ENCODE measurements at places on chromosomes 13 and 19.
A peak's percentile ranks its signal among the peaks of the same experiment; 100 is the strongest.

GRCh38 chr13:39433651-39434050, 169.3 kb downstream of the LHFPL6 start:
- no peaks in the 10 kb centered on the region for H3K36me3 ChIP-seq
- H3K27ac ChIP-seq: no peak overlapping the region
- DNase-seq: no peak
- H3K4me1 ChIP-seq: no peaks in the 10 kb centered on the region
- H3K27me3 ChIP-seq: no peaks in the 10 kb centered on the region

GRCh38 chr19:44525721-44526430, 3.6 kb downstream of the CEACAM20 start:
- H3K36me3 ChIP-seq: no peaks in the 10 kb centered on the region
- DNase-seq: no peak
- no peak overlapping the region for H3K4me3 ChIP-seq
- H3K27me3 ChIP-seq: no peaks in the 10 kb centered on the region
- no peaks in the 10 kb centered on the region for H3K4me1 ChIP-seq

DNA sequence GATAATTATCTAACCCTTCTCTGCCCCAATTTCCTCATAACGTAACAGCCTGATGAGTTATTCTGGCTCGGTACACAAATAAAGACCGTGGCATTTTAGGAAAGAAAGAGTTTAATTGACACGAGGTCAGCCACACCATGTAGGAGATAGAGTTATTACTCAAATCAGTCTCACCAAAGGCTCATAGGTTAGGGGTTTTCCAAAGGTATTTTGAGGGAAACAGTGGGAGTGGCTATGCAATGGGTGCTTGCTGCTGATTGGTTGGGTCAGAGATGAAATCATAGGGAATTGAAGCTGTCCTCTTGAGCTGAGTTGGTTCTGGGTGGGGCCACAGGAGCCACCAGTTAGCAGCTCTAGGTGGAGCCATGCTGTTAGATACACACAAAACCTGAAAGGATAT, 137.5 kb downstream of the FREM2 start:
- no peak overlapping the region for H3K27ac ChIP-seq
- no peak overlapping the region for H3K4me3 ChIP-seq
- H3K36me3 ChIP-seq: no peaks in the 10 kb centered on the region
- no peak for DNase-seq

GRCh38 chr13:27842571-27842970, 50.3 kb downstream of the GSX1 start:
- H3K27ac ChIP-seq: no peak overlapping the region
- no peak overlapping the region for H3K4me3 ChIP-seq
- DNase-seq: no peak
- H3K36me3 ChIP-seq: no peaks in the 10 kb centered on the region
- H3K4me1 ChIP-seq: no peaks in the 10 kb centered on the region

DNA sequence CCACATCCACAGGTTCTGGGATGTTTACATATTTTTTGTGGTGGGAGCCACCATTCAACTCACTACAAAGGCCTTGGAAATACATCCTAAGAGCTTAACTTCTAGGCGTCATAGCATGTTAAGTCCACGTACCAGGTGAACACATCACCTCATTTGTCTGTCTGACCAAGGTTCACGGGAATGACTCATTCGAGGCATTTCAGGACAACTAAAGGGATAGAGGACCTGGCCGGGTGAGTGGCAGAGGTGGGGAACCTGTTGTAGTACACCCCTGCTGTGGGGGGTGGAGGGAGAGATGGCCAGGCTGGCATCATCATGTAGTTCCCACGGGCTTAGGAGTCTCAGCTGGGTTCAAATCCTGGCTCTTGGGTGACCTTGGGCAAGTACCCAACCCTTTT, 51.5 kb downstream of the BICRA start:
- H3K4me3 ChIP-seq: no peak overlapping the region
- no peaks in the 10 kb centered on the region for H3K27me3 ChIP-seq
- peaks cover 19% of the 10 kb centered on the region for H3K4me1 ChIP-seq
- DNase-seq: no peak
- H3K36me3 ChIP-seq: no peaks in the 10 kb centered on the region
- peak overlapping the region; percentile 60 for H3K27ac ChIP-seq

GRCh38 chr19:48818234-48818820, 7.5 kb upstream of the BCAT2 start:
- DNase-seq: no peak
- H3K36me3 ChIP-seq: no peaks in the 10 kb centered on the region
- H3K27me3 ChIP-seq: no peaks in the 10 kb centered on the region
- H3K4me1 ChIP-seq: peaks cover 5% of the 10 kb centered on the region
- no peak overlapping the region for H3K4me3 ChIP-seq

DNA sequence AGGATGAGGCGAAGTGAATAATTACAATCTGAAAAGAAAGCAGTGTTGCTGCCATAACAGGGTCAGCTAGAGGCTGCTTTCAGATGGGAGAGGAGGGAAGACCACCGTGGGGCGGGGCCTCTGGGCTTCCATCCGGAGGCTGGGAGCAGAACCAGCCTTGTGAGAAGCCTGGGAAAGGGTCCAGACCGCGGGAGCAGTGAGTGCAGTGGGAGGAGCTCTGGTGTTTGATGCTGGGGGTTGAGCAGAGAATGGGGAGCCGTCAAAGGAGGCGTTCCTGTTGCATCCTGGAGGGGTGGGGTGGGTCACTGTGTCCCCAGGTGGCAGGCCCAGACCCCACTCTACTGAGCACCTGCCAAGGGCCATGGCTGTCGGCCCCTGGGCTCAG, 18.1 kb downstream of the NKPD1 start:
- H3K4me1 ChIP-seq: no peaks in the 10 kb centered on the region
- no peak for DNase-seq
- H3K4me3 ChIP-seq: no peak overlapping the region
- H3K27ac ChIP-seq: no peak overlapping the region

DNA sequence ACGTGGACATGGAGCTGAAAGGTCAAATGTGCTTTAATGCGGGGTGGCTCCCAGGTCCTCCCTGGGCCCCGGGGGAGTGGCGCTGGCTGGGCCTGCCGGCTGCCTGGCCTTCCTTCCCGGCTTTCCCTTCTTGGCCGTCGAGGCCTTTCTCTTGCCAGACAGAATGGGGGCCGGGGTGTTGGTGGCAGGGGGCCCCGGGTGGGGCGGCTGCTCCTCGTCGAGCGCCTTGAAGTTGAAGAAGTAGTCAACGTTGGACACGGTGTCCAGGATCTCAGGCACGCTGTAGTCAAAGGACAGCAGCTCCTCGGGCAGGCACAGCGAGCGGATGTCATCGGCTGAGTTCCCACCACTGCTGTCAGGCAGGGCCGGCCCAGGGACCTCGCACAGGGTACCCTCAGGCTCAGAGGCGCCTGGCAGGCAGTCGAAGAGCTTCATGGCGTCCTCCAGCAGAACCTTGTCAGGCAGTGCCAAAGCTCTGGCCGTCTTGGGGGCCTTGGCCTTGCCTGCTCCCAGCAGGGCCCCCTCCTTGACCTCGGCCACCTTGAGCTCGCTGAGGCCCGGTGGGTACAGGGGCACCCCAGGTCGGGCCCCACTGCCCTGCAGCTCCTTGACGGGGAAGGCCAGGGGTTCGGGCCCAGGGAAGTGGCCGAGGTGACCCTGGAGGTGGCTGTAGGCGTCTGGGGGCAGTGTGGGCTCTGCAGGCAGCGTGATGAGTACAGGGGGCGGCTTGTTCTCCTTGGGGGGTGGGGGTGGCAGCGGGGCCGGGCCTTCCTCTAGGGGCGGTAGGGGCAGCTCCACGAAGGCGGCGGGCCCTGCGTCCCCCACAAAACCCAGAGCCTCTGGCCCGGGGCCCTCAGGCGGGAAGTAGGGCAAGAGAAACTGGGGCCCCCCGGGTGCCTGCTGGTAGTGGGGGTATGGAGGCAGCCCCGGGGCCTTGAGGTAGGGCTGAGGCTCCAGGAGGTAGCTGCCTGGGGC, 1.3 kb downstream of the PRR22 start:
- H3K36me3 ChIP-seq: no peaks in the 10 kb centered on the region
- no peak overlapping the region for H3K27ac ChIP-seq
- no peak overlapping the region for H3K4me3 ChIP-seq
- no peaks in the 10 kb centered on the region for H3K27me3 ChIP-seq
- no peak for DNase-seq

DNA sequence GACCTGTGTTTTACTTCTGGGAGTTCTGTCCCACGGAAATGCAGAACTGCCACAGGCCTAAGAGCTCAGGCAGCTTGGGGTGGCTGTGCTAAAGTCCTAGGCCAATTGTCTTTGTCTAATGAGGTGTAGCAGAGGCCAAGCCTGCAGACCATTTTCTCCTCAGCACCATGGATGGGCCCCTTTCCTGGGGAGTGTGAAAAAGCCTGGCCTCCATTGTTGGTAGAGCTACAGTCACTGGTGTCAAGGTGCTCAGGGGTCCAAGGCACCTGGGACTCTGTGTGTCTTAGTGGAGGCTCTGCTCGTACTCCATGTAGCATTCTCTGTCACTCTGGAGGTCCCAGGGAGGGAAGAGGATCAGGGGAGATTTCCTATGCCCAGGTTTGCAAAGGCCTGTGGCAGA, 329.6 kb downstream of the SLITRK5 start:
- no peaks in the 10 kb centered on the region for H3K4me1 ChIP-seq
- no peaks in the 10 kb centered on the region for H3K36me3 ChIP-seq
- DNase-seq: no peak
- no peak overlapping the region for H3K4me3 ChIP-seq

DNA sequence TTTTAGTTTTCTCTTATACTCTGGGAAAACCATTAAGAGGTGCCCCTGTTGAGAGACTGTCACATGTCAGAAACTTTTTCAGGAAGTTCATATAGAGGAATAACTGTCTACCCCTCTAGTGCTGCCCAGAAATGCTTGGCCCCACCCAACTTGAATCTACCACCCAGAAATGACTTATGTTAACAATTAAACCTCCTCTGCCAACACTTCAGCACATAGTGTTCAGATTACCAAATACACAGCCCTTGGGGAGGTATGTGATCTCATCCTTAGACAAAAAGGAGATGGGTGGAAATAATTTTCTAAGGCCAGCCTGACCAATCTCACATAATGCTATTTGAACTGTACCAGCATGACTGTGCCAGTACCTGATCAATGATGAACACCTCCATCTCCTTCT, 35.6 kb downstream of the CCDC169 start:
- no peaks in the 10 kb centered on the region for H3K27me3 ChIP-seq
- DNase-seq: no peak
- H3K4me3 ChIP-seq: no peak overlapping the region
- H3K36me3 ChIP-seq: no peaks in the 10 kb centered on the region
- H3K27ac ChIP-seq: no peak overlapping the region
- no peaks in the 10 kb centered on the region for H3K4me1 ChIP-seq

DNA sequence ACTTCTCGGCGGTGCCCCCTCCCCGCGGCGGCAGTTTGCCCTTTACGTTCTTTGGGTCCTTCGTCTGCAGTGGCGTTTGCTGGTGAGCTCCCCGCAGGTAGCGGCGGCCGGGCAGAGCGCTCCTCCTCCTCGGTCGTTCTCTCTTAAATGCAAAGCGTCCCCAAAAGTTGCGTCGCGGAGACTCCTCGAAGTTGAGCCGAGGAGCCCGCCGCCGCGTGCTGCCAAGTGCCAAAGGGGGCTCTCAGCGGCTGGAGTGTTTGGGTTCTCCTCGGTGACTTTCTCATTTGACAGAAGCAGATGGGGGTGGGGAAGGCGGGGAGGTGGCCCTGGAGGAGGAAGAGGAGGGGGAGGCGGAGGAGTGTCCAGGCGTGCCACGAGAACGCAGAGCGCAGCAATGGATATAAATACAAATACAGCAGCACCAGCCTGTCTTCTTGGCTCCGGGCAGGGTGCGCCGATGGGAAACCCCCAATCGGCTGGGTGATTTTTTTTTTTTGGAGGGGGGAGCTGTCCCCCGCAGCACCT, at the start of gene SOX21:
SOX21 (minus strand) TSS at position 259 of the 525 bp plus-strand sequence. CDS start 496 bp downstream, outside the sequence.
- H3K36me3 ChIP-seq: no peaks in the 10 kb centered on the region
- H3K27ac ChIP-seq: no peak within 1 kb of the TSS
- no peak for DNase-seq
- H3K4me1 ChIP-seq: peaks cover 3% of the 10 kb centered on the region
- H3K27me3 ChIP-seq: peaks cover 3% of the 10 kb centered on the region

DNA sequence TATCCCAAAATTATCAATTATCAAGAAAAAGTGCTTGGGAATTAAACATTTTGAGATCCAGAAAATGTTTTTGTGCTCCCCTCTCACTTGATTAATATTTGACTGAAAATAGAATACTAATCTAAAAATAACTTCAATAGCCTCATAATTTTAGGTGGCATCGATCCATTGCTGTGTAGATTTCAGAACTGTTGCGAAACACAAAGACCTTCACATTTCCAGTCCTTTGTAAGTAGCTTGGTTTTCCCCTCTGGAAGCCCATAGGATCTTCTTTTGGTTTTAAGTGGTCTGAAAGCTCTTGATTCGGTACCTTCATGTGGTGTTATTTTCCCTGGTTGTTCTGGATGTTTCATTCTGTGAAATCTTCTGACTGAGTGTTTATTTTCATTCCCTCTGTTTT, 176.5 kb downstream of the NUFIP1 start:
- no peak for DNase-seq
- H3K4me3 ChIP-seq: no peak overlapping the region
- H3K27ac ChIP-seq: no peak overlapping the region
- H3K36me3 ChIP-seq: no peaks in the 10 kb centered on the region

DNA sequence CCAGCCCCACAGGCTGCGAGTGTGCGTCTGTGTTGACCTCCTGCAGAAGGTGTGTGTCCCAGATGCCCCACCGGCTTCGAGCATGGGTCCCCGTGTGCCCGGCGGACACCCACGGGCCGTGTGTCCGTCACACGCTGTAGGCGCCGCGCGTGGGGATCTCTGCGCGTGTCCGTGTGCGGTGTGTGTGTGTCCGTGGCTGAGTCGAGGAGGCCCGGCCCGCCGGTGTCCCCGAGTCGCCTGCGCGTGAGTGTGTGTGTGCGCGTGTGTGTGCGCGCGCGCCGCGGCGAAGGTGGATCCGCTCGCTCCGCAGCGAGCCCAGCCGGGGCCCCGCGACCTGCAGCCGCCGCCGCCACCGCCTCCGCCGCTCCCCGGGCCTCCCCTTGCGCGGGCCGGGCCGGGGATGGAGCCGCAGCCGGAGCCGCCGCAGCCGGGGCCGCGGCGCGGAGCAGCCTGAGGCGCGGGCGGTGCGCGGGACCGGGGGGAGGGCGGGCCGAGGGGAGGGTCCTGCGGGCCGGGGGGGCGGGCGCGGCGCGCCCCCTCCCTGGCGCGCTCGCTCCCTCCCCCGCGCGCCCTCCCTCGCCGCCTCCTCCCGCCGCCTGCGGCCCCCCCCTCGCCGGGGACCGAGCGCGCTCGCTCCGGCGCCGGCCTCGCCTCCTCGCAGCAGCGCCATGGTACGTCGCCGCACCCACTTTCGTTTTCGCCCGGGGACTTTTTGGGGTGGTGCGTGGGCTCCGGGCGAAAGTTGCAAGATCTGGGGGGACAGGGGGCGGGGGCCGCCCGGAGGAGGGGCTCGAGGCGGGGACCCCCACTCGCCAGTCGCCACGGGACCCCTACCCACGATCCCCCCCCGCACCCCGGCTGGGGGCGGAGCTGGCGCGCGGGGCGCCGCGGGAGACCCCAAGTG, 7.1 kb upstream of the NFIC start:
- H3K4me3 ChIP-seq: peak overlapping the region; percentile 100
- H3K27ac ChIP-seq: peak overlapping the region; percentile 99
- H3K36me3 ChIP-seq: no peaks in the 10 kb centered on the region
- peaks cover 8% of the 10 kb centered on the region for H3K4me1 ChIP-seq
- H3K27me3 ChIP-seq: no peaks in the 10 kb centered on the region
- no peak for DNase-seq
